ENCODE measurements at places on chromosomes 6 and 20.
A peak's percentile ranks its signal among the peaks of the same experiment; 100 is the strongest.

DNA sequence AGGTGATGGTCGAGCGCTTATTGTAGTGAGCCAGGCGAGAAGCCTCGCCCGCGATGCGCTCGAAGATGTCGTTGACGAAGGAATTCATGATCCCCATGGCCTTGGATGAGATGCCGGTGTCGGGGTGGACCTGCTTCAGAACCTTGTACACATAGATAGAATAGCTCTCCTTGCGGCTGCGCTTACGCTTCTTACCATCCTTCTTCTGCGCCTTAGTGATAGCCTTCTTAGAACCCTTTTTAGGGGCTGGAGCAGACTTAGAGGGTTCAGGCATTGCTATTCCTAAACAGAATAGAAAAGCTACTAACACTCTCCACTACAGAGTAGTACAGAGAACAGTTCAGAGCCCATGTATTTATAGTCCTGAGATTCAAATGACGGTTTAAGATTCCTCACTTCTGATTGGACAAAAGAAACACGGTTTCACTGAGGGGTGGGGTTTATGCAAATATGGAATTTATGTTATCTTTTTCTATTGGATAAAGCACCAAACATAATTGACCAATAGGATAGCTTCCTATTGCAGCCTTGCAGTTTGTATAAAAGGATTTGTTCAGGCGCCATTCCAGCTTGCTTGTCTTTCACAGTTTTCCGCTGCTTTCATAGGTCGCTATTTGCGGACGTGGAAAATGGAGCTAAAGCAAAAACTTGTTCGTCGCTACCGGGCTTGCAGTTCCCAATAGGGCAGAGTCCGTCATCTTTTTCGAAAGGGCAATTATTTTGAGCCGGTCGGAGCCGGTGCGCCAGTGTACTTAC lies 43.7 kb upstream of the HFE start:
- no peak for DNase-seq

GRCh38 chr6:136744889-136745288 lies 47.4 kb downstream of the MAP3K5 start:
- no peak for DNase-seq

DNA sequence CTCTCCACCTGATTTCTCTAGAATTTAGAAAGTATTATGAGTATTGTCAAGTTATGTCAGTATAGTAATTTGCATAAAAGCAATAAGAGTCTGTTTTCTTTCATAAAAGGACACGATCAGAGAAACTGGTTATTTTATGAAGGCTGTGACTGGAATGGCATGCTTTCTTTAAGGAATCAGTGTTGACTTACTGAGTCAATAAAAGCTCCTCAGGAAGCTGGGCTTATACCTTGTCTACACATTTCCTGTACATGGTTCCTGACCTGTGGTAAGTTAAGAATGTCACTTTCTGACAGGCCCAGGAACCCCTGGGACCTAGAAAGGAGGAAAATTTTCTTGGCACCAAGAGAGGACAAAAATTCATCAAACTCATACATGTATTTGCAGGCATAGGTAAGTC lies 1224.0 kb upstream of the ADGRB3 start:
- no peak for DNase-seq

- no peak for DNase-seq
Measured at GRCh38 chr6:81624453-81624852, 128.0 kb downstream of the TENT5A start.

DNA sequence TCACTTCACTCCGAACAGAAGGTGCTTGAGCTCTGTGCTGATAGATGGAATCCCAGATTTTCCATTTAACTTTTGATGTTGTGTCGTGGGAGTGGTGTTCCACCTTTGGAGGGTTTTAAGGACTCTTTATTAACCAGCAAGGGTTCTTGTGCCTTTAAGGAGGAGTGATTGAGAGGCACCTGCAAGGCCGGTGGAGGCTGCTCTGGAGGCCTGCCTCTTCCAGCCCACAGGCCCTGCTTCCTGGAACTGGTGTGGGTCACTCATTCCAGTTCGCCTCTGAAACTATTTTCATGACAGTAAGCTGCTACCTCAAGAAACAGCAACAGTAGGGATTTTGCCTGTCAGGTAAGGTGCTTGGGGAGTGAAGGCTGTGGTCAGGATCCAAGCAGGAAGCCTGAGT lies 58.8 kb upstream of the APCDD1L start:
- DNase-seq, result no peak

GRCh38 chr6:69145062-69145461 lies 510.0 kb downstream of the ADGRB3 start:
- DNase-seq, result no peak

- peak; percentile 49 for DNase-seq
Measured at GRCh38 chr6:71602385-71603007, 283.9 kb upstream of the RIMS1 start.

- no peak for DNase-seq
Measured at GRCh38 chr6:26489996-26490964, 9.8 kb upstream of the BTN1A1 start.

DNA sequence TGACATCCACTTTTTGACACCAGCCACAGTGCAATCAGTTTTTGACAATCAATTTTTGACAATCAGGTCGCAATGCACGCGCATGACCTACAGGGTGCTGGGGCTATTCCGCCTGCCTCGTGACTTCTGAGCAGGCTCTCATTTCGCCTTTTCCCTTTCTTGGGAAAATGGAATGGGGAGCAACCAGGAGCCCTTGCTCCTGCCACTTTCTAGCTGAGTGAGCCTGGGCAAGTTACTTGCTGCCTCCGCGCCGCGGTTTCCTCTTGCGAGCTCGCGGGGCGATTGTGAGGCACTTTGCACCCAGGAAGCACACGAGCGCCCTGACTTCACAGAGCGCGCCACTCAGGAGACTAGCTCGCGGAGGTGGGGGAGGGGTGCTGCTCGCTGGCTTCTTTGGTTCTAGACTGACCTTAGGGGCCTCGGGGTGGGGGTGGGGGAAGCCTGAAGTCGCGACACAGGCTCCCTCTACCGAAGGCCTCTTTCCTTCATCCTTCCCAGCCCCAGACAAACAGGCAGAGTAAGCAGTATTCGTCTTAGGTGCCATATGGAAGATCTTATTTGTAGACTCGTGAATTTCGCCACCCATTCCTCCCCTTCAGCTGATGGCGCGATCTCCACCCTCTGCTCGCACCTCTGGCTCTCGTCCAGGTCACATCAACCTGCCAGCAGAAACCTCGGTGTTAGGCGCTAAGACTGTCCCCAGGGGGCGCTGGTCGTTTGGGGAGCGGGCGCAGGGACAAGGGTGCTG lies 4.6 kb downstream of the TP53TG5 start:
- peak; percentile 45 for DNase-seq

GRCh38 chr20:57128044-57128757 lies 138.2 kb downstream of the BMP7 start:
- no peak for DNase-seq

GRCh38 chr6:44480097-44480541 lies 92.6 kb downstream of the CDC5L start:
- no peak for DNase-seq

DNA sequence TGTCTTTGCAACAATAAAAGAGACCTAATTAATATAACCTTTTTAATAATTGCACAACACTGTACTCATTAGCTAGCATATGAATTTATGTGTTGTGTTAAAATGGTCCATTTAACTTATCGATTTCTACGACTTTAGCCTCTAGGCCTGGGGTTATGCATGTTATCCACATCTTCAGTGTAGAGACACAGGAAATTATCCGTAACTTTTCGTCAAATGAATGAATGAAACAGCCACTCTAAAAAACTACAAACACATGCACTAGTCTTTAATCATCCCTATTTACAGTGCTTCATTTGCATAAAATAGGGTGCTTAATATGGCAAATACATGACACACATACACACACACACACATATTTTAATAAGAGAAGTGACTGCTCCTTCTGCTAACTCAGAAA lies 22.3 kb upstream of the LMBRD1 start:
- DNase-seq, result no peak

DNA sequence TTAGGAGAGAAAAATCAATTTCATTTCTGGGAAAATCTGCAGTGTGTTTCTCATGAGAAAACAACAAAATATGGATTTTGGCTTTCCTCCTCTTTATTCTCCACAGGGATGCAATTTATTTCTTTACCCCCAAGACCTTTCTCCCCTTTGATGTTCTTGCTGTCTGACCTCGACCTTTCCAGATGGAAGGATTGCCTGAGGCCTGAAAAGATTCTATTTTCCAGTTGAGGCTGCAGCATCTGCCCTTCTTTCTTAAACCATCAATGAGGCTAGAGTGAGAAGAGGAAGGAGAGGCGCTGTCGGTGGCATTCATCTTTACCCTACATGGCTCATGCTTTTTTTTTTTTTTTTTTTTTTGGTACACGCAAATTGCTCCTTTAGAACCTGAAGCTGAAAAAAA lies 344.2 kb upstream of the BTBD3 start:
- no peak for DNase-seq

GRCh38 chr6:80508885-80509630 lies 402.6 kb downstream of the BCKDHB start:
- no peak for DNase-seq

DNA sequence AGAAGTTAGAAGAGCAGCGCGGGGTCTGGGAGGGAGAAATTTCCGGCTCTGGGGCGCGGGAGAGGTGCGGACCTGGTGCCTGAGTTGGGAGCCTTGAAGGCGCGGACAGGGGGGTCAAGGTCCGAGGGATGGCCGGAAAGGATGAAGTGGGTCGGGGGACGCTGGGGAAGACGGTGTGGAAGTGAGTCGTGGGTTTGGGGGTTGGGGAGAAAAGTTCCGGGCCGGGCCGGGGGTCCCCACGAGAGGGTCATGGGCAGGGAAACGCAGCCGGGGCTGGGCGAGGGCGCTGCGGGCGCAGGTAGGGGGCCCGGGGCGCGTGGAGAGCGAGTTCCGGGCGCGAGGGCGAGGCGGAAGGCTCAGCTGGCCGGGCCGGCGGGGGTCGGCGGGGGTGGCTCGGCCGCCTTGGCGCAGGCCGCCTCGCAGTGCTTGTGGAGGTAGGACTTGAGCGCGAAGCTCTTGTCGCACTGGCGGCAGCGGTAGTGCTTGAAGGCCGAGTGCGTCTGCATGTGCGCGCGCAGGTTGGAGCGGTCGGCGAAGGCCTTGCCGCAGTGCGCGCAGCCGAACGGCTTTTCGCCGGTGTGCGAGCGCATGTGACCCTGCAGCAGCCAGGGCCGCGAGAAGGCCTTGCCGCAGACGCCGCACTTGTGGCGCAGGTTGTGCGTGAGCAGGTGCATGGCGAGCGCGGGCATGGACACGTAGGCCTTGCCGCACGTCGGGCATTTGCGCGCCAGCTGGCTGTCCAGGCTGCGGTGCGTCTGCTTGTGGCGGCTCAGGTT lies 10.5 kb upstream of the SRXN1 start:
- DNase-seq, result no peak

DNA sequence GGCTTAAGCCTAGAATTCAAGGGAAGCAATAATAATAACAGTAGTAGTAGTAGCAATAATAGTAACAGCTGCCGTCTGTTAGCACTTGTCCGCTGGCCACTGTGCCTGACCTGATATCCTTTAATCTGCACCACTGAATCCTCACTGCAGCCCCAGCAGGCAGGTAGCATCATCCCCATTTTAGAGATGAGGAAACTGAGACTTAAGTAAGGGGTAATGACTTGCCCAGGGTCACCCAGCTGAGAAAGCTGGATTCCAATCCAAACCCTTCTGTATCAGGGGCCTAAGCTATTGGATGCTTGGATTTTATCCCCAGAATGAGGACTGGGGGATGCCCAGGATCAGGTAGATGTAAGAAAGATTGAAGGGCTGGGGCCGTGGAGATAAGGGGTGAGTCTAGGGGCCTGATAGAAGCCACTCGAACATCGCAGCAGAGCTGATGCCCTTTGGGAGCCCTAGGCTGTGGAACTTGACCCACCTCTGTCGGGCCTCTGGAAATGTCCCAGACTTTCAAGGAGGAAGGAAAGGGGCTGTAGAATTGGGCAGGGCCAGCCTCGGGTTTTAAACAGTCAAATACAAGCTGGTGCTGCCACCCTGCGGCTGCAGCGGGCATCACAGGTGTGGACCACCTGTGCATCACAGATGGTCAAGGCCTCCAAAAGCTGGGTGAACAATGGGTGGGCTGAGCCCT lies 102.1 kb upstream of the MYL9 start:
- peak; percentile 72 for DNase-seq

DNA sequence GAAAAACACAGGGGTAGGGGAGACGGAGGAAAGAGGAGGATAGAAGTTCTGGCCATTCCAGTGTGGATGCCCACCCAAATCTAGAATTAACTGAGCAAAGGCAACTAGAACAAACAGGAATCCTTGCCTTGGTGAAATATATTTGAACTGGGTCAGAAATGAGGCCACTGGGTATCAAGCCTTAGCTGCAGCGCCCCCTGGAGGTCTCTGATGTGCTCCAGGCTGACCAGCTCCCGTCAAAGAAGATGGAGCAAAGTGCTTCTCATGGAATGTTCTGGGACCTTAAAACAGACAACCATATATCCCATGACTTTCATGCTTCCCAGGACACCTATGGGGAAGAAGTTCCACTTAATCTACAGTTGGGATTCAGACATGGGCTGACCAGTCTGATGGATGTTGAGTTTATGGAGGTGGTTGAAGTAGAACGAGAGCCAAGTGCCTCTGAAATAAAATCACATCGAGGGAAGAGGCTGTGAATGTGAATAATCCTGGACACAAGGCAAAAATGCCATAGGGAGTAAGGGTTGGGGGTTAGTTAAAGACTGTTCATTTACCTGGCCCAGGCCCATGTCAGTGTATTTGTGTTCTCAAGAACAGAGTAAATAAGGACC lies 50.4 kb downstream of the HLA-DPB1 start:
- DNase-seq, result peak; percentile 41

DNA sequence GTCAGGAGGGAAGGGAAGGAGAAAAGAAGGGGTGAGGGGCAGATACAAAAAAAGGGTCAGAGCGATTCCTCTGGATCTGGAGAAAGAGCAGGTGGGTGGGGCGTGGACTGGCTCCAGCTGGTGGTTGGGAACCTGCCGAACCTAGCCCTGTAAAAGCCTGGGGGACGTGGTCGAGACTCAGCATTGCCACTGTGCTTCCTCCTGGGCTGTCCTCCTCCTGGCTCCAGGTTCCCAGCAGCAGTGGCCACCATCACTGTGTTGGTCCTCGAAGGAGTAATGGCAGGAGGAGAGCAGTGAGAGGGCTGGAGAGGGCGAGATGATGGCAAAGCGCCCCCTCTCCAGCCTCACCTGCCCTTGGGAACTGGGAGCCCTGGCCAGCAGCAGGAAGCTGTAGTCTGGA lies 3.5 kb upstream of the RAET1L start:
- no peak for DNase-seq

DNA sequence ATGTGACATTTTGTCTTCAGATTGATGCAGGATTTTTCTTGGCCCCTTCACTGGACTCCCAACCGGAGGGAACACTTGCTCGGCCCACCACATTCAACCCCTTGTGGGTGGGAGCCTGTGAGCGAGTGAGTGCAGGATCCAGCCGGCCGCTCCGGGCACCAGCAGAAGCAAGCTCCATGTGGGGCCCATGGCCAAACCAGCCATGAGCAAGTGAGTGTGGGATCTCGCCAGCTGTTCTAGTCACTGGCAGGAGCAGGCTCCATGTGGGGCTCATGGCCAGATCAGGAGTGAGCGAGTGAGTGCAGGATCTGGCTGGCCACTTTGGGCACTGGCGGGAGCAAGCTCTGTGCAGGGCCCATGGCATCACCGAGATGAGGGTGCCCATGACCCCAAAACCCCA lies 42.6 kb downstream of the OSTM1 start:
- DNase-seq, result no peak

GRCh38 chr20:24742436-24742835 lies 206.6 kb upstream of the CST7 start:
- no peak for DNase-seq
